Activated T-helper 1 cell treated with Interleukin-2 at 50 U/mL for 16 hours (primary cell): ENCODE measurements at places on chromosomes 4 and X.

DNA sequence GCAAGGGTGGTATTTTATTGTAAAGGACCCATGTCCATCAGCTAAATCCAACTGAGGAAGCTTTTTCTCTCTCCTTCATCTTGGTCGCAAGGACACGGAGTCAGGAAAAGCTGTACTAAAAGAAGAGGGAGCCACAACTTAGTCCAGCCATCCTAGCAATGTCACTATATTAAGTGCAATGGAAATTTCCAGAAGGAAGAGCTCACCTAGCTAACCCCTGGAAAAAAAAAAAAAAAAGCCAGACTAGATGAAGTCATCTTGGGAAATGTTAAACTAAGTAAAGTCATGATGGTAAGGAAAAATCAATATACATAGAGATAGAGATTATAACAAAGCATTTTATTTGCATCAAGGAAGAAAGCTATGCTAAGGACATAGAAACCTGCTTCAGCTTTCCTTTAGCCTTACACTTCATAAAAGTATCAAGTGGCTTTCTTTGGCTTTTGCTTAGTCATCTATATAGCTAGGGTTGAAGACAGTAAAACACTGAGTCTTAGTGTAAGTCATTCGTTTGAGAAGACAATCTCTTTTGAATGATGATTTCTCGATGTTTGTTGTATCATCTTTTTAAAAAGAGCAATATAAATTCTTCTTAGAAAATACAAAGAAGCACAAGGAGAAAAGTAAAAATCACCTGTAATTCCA lies 18.6 kb upstream of the CA5B start:
- no peak for DNase-seq

- DNase-seq, result no peak
Observed at GRCh38 chr4:1294891-1295290, 5.2 kb downstream of the MAEA start.

DNA sequence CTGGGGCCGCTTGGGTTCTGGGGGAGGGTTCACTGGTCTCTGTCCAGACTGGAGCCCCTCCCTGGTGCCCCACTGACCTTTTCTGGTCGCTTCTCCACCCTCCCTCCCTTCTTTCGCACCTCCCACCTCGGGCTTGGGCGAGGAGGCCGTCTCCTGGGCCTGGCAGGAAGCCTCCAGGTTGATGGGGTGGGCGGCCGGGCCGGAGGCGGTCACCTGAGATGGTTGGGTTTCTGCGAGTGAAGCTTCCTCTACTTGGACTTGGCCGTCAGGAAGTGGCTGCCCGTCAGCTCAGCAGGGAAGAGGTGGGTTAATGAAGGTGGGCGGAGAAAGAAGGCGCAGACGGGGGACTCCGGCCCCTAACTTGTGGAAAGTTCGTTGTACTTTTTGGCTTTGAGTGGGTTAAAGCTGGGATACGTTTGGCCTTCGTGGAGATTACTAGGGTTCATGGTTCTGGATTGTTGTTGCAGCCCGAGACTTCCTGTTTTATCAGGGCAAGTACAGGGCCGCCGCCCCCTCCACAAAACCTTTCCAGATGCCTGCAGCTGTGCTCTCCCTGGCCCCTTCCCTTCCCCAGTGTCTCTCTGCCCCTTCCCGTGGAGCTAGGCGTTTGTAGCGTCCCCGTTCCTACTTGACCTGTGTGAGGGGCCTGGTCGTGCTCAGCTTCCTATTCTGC lies 1.2 kb downstream of the AKAP17A start:
- no peak for DNase-seq

GRCh38 chr4:3472411-3473141 lies 9.5 kb downstream of the DOK7 start:
- no peak for DNase-seq

DNA sequence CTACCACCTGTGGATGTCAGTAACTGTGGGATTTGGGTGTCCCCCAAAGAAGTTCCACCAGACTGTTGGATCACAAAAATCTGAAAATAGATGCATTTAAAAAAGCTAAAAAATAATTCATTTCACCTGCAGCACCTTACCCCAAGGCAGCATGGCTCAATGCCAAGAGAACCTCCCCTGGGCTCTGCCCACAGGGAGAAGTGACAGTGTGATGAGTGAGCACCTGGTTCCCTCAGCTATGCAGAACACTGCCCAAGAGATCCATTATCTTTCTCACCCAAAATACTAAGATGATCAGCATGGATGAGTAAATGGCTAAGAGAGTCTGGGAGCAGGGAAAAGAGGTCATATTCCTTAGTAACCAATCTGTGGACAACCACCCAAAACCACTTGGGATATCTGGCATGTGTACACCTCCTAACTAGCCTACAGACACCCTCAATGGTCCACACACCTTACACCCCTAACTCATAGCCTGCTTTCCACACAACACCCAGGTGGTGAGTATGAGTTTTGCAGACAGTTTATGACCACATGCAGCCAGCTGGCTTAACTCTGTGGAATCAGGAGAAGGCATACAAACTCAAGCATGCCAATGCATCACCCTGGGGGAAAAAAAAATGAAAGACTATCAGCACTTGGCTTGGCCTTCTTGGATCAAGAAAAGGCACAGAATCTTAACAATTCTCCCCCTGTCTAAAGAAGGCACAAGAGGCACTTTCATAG lies 416.5 kb upstream of the SMIM31 start:
- no peak for DNase-seq

- no peak for DNase-seq
Observed at GRCh38 chr4:187961171-187961570, 34.4 kb upstream of the ZFP42 start.

- DNase-seq, result no peak
Observed at GRCh38 chr4:70488748-70489147, 16.8 kb downstream of the MUC7 start.

GRCh38 chr4:183589461-183590099 lies 69.4 kb downstream of the RWDD4 start:
- no peak for DNase-seq

- DNase-seq, result no peak
Observed at GRCh38 chr4:139278912-139279759, 889 bp downstream of the MGARP start.

- no peak for DNase-seq
Observed at GRCh38 chr4:7790999-7791398, 148.7 kb downstream of the AFAP1 start.

GRCh38 chr4:98113012-98113411 lies 30.3 kb downstream of the STPG2 start:
- no peak for DNase-seq

DNA sequence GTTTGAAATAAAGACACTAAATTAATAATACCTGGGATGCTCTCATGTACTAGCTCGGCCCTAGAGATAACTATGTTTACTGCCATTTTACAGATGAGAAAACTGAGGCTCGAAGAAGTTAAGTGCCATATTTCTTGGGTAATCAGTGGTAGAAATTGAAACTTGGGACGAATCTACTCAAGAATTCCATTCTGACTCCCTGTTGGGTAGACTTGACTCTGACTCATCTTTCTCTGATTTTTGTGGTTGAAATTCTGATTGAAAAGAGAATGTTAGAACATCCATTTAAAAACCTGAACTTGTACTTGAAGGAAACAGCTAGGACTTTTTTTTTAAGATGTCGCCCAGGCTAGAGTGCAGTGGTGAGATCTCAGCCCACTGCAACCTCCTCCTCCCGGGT lies 50.1 kb upstream of the NSUN7 start:
- DNase-seq, result no peak

GRCh38 chrX:44032479-44032878 lies 59.3 kb upstream of the NDP start:
- no peak for DNase-seq

- no peak for DNase-seq
Observed at GRCh38 chr4:141009931-141010330, 123.3 kb downstream of the RNF150 start.

GRCh38 chr4:48129307-48130014 lies 4.6 kb downstream of the TXK start:
- no peak for DNase-seq

GRCh38 chr4:42101446-42101975 lies 50.9 kb downstream of the BEND4 start:
- DNase-seq, result no peak

- DNase-seq, result no peak
Observed at GRCh38 chr4:126213996-126214395, 899.2 kb downstream of the FAT4 start.
